ENCODE measurements at places on chromosomes 6 and 20. TPM values are rescaled to one million over a fixed set of nuclear protein-coding genes. Genes with fewer than 3 reads are reported as not detected.

The DEFB126 gene
- total RNA-seq = not detected

The CALHM4 gene
- total RNA-seq = not detected

DNA sequence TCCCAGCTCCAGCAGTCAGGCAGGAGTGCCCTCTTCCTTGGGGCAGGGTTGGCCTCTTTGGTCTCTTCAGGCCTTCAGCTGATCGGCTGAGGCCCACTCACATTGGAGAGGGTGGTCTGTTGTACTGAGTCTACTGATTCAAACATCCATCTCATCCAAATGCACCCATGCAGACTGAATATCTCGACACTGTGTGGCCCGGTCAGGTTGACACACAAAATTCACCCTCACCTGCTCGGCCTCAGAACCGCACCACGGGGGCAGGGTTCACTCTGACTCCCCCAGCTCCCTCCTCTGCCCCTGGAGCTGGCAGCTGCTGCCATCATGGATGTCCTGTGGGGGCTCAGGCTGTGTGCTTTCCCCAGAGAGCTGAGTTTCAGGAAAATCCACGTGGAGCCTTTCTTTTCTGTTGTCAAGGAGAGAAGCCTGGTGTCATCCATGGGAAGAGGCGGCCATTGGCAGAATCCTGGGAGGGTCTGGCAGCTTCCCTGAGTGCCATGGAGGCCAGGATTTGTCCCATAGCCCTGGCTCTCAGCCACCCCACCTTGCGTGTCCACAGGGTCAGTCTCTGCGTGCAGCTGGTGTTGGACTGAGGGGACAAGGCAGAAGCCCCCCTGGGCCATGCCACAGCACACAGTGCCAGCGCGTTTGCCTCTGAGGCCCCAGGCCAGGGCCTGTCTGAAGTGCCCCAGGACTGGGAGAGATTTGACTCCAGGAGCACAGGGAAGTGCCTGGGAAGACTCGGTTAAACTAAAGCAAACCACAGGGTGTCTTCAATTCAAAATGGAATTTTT lies 114.1 kb downstream of the ERMARD start:
- no peak for DNase-seq
- H3K36me3 ChIP-seq = no peaks in the 10 kb centered on the region
- H3K4me1 ChIP-seq = no peaks in the 10 kb centered on the region
- no peak overlapping the region for H3K4me3 ChIP-seq
- H3K27me3 ChIP-seq = no peaks in the 10 kb centered on the region

DNA sequence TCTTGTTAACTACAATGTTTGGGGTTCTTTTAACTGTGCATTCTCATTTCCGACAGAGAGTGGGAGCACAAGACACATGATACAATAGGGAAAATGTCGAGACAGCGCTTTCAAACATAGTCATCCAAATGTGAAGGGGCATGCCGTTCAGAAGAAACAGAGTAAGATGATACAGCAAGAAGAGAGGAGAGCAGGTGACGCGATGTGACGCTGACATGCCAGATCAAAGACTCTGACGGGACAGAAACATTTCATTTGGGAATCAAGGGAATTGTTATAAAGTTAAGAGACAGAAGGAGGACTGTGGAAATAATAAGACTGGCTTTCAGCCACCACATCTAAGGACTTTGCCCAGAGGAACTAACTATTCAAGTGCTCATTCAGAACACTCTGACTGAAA lies 117.4 kb downstream of the FAXC start:
- no peak for DNase-seq
- no peak overlapping the region for H3K27ac ChIP-seq
- H3K4me3 ChIP-seq = no peak overlapping the region
- no peaks in the 10 kb centered on the region for H3K4me1 ChIP-seq

DNA sequence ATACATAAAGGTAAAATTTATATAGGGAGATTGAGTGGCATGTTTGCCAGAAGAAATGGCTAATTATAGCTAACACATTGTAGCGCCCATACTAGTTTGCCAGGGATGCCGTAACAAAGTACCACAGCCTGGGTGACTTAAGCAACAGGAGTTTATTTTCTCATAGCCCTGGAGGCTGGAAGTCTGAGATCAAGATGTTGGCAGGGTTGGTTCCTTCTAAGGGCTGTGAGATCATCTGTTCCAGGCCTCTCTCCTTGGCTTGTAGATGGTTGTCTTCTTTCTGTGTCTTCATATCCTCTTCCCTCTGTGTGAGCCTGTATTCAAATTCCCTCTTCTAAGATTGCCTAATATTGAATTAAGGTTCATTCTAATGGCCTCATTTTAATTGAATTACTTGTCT lies 417.5 kb upstream of the OPRM1 start:
- H3K27me3 ChIP-seq = no peaks in the 10 kb centered on the region
- no peaks in the 10 kb centered on the region for H3K4me1 ChIP-seq
- no peak overlapping the region for H3K27ac ChIP-seq
- H3K4me3 ChIP-seq = no peak overlapping the region

- no peaks in the 10 kb centered on the region for H3K4me1 ChIP-seq
- no peak overlapping the region for H3K27ac ChIP-seq
- H3K36me3 ChIP-seq = no peaks in the 10 kb centered on the region
- no peak for DNase-seq
- no peak overlapping the region for H3K4me3 ChIP-seq
- no peaks in the 10 kb centered on the region for H3K27me3 ChIP-seq
These were observed 68.4 kb upstream of the NOX3 start for GRCh38 chr6:155523821-155524651.

DNA sequence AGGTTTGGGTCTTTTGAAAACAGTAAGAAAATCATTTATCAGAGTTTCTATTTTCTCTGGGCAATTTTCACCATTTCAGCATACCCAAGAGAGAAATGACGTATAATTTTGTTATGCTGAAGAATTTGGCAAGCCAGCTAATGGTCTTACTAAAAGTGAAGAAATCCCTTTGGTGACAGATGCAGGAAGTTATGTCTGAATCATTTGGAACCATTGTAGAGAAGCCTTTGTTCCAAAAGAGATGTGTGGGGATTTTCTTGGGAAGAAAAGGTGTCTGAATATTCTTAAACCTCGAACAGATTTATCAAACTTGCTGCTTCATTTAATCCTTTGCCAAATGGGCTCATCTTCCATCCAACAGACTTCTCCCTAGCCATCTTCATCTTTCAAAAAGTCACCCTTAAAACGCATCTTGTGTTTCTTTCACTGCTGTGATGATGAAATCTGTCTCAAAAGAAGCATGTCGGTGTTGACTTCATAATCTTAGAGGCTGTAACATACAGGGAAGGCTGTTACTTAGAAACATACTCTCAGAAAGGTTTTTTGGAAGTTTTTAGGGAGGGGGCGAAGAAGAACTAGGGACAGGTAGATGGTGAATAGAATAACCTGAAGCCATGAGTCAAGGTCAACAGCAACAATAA lies 39.5 kb downstream of the CITED2 start:
- H3K27ac ChIP-seq = no peak overlapping the region
- H3K27me3 ChIP-seq = no peaks in the 10 kb centered on the region
- no peak overlapping the region for H3K4me3 ChIP-seq
- H3K36me3 ChIP-seq = no peaks in the 10 kb centered on the region
- no peaks in the 10 kb centered on the region for H3K4me1 ChIP-seq
- no peak for DNase-seq

The OR2B6 gene
- total RNA-seq = not detected

The GRM1 gene
- not detected for total RNA-seq

The TREML1 gene
- total RNA-seq = not detected

DNA sequence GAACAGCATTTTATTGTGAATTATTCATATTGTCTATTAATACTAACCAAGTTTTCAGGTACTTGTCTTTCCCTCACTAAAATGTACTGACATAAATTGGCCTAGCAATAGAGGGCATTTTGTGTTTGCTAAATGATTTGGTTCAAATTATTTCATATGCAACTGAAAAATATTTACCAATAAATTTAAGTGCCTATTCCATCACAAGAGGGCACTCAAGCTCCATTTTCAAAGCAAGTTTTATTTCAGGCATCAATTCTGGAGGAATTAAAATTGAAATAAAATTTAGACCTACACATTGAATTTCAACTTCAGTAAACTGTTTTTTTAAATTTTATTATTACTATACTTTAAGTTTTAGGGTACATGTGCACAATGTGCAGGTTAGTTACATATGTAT lies 114.3 kb upstream of the SYNCRIP start:
- H3K27ac ChIP-seq = no peak overlapping the region
- H3K4me1 ChIP-seq = no peaks in the 10 kb centered on the region
- no peaks in the 10 kb centered on the region for H3K36me3 ChIP-seq

All from Peyer's patch (tissue), 4 donors.